ENCODE measurements at places on chromosomes 13 and 19.

GRCh38 chr19:4390567-4391305 lies 9.6 kb downstream of the SH3GL1 start:
- peak; percentile 59 for DNase-seq

DNA sequence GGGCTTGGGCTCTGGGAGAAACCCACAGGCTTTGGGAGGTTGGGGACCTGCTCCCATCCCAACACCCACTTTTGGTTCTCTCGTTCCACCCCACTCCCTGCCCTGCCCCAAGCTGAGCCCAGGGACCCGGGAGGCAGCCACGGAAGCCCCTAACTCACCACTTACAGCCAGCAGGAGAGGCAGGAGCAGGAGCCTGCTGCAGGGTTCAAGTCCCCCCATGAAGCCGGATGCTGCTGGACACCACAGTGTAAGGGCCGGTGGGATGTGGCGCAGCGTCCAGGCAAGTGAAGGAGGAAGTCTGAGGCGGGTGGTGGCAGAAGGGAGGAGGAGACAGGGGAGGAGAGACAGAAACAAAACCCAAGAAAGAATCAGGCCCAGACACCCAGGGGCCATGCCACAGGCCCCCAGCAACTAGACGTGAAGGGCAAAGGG lies at the start of gene TYROBP:
Gene TYROBP, minus strand, starts transcription at position 286 of the 432 bp plus-strand sequence. Its CDS starts 67 bp downstream, at position 219.
- DNase-seq, result peak; percentile 23

GRCh38 chr19:29774126-29774525 lies 37.7 kb upstream of the CCNE1 start:
- no peak for DNase-seq

GRCh38 chr13:24217601-24218281 lies 57.2 kb downstream of the SPATA13 start:
- DNase-seq, result peak; percentile 20

DNA sequence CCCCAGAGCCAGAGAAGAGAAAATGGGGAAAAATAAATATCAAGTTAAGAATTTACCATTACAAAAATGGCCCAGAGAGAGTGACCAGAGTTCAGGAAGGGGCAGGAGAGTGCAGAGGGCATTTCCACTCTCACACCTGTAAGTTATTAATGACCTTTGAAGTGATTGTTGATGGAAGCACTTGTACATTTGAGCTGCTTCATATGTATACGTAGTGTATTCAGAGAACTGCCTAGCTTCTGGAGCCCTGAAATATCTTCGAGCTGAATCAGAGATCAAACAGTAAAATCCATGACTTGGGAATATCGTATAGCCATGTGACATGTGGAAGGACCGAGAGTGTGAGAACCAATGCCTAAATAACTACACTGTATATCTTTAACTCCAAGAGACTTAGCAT lies 49.2 kb upstream of the PCCA start:
- DNase-seq, result no peak

- DNase-seq, result no peak
Observed at GRCh38 chr13:113137691-113138298, 15.2 kb downstream of the F10 start.

GRCh38 chr13:99218545-99218944 lies 17.9 kb downstream of the UBAC2 start:
- no peak for DNase-seq

DNA sequence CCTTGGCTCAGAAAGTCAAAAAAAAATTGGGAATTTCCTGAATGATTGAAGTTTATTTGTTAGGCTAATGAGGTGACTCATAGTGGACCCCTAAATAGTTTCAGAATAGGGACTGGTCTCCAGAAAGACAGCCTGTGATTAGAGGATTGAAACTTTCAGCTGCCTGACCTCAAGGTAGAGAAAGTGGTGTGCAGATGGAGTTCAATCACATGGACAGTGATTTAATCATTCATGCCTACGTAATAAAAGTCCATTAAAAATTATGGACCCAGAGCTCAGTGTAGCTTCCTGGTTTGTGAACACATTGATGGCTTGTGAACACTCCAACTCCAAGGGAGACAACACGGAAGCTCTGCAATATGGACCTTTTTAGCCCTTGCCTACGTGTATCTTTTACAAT lies 533.2 kb upstream of the PCDH9 start:
- DNase-seq, result no peak

GRCh38 chr19:43773725-43774102 lies 7.1 kb downstream of the KCNN4 start:
- no peak for DNase-seq

DNA sequence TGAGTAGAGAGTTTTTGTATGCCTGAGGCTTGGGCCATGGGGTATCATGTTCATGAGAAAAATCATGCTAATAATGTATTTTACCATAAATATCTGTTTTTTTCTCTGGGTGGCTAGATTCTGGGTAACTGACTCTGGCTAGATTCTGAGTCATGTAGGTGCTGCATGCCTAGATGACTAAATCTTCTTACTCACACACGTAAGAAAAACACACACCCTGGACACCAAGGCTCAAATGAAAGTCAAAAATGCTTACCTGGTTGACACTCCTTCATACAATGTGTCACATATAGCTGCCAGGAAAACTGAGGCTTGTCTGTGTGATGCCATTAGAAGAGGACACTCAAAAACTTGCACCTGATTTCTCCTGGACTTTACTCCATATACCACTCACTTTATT lies 597.4 kb upstream of the SLITRK1 start:
- DNase-seq, result no peak

DNA sequence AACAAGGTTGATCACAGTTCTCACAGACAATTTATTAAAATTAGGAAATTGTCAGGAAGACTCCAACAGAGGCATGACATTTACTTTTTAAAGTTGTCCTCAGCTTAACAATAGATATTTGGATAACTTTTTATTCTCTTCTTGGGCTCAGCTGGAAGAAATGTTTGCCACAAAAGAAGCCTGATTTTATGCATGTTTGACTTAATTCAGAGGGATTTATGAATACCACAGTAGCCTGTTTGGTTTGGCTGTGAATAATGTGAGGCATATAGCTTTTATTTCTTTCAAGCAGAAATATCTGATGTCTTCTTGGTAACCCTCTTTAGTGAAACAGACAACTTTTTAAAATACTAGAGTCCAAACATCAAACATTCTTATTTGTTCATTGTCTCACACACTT lies 1464.5 kb upstream of the SLC10A2 start:
- DNase-seq, result no peak

- no peak for DNase-seq
Observed at GRCh38 chr13:109684824-109685202, 101.6 kb downstream of the IRS2 start.

- no peak for DNase-seq
Observed at GRCh38 chr13:26599860-26600259, 42.4 kb downstream of the WASF3 start.

- no peak for DNase-seq
Observed at GRCh38 chr19:53988981-53989380, 2.5 kb upstream of the CACNG6 start.

DNA sequence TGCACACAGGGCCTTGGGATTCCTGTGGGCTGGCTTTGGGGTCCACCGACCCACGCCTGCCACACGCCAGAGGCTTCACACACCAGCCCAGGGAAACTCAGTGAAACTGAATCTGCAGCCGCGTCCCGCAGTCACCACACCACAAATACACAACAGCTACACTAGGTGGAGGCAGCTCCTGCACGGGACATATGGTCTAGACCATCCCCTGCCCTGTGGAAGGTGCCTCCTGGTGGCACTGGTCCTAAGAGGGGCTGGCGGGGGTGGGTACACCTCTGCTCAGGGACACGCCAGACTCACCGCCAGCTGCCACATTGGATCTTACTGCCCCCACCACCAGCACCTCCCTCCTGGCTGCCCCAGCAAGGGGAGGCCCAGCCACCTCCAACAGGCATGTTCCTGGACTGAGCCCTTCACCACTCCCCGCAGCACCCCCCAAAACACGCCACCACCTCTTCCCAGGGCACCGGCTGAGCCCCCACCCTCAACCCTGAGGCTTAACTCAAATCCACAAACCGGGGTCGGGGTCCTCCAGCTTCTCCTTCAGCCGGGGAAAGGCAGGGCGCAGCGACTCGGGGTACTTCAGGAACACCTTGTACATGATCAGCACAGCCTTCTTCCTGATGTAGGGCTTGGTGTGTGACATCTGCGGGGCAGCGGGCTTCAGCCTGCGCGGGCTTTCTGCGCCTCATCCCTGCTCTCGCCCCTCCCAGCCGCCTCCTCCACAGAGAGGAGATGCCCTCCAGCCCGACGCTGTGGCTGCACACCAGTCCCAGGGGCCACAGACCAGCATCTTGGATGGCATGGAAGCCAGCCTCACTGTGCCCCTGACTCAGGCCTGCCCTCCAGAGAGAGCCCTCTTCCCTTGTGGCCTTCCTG lies 21.2 kb downstream of the AP3D1 start:
- DNase-seq, result no peak

- peak; percentile 60 for DNase-seq
Observed at GRCh38 chr19:35693835-35694599, 10.3 kb upstream of the ZBTB32 start.

DNA sequence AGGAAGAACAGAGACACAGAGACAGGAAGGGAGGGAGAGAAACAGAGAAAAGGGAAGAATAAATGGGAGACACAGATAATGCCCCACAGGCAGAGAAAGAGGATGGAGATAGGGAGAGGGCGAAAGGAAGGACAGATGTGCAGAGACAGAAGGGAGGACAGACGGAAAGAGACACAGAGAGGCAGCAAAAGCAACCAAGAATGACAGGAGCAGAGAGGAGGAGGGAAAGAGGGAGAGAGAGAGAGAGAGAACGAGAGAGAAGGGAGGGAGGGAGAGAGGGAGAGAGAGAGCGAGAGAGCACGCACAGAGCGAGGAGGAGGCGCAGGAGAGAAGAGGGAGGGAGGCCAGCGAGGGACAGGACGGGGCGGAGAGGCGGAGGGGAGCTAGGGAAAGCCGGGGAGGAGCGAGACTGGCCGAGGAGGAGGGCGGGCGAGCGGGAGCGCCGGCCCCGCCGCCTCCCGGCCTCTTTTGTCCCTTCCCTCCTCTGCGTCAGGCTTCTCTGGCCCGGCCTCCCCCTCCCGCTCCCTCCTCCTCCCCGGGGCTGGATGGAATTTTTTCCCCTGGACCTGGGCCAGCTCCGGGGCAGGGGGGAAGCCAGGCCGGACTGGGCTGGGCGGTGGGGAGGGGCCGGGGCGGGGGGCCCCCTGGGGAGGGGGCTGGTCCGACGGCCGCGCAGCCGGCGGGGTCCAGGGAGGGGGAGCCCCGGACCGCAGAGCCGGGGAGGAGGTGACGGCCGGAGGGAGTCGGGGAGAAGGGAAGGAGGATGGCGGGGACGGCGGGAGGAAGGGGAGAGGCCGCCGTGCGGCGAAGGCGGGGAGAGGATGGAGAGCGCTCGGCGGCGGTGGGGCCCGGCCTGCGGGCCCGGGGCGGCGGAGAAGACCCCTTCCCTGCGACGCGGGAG lies 4.2 kb upstream of the SPACA6 start:
- no peak for DNase-seq

DNA sequence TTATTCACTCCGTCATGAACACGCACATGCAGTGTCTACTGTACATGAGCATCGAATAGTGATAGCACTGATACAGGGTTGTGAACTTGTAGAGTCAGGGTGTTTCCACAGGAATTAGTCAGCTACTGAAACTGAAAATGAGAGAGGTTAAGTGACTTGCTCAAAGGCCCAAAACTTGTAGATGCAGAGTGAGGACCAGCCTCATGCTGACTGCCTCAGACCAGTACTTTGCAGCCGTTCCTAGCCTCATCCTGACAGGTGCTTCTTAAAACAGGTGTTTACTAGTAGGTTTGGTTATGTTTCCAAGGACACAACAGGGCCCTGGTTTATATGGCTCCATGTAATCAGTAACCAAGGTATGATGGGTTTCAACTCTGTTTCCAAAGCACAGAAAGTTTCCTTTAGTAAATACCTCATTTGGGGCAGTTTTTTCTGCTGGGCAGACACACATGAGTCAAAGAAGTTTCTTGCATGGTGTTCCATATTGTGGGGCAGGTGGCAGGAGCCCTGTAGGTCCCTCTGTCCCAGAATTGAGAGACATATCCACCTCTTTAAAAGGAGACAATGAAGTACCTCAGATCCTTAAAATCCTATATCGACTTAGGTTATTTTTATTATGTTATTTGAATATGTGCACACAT lies 16.0 kb downstream of the FGF9 start:
- no peak for DNase-seq

GRCh38 chr13:109384491-109385241 lies 401.7 kb downstream of the IRS2 start:
- no peak for DNase-seq

DNA sequence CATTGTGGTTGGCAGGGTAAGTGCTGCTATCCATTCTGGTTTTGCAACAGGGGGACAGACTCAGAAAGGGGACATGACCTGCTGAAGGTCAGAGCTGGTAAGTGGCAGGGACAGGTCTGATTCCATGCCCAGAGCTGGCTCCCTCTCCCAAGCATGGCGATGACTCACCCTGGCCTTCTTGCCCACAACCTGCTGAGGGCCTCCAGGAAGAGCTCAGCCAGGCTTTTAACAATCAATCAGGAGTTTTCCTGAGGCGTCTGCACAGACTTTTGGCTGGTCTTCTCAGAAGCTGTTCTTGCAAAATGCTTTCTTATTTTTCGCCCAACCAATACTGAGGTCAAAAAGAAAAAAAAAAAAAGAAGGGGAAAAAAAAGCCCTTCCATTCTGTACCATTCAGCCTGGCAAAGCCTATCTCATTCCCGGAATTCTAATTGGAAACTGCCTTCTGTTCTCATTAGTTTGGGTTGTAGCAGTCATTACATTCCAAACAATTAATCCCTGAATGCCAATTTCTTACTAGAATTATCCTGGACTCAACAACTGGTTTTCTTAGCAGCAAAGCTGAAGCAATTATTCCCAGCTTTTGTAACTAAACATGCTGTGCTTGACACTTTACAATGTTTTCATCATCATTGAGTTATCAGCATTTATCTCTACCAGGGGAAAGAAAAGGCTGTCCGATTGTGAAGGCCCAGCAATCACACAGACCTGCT lies 17.7 kb downstream of the SIAH3 start:
- no peak for DNase-seq

DNA sequence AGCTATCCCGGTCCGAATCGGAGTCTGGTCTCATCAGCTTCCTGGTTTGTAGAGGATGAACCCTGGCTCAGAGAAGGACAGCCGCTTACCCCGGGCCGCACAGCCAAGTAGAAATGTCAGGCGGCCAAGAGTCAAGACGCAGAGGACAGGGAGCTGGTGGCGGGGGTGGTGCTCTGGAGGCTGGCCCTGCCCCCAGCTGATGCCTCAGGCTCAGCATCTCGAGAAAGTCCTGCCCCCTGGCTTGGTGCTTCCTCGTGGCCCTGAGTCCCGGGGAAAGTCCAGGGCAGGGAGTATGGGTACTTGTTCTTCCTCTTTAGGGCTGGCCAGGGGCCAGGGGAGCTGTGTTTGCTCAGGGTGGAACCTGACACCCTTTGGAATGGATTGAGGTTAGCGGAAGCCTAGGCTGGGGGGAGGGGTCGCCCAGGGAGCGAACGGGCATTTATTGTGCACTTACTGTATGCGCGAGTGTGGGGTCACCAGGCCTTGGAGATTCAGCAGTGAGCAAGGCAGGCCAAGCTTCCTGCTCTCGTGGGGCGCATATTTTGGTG lies 2.2 kb downstream of the TJP3 start:
- peak; percentile 12 for DNase-seq

GRCh38 chr19:4379383-4380253 lies 20.7 kb downstream of the SH3GL1 start:
- DNase-seq, result no peak

- no peak for DNase-seq
Observed at GRCh38 chr13:103164251-103164650, 98.0 kb upstream of the SLC10A2 start.

Data from GF-D8 (cell line).